T-helper 1 cell (primary cell): ENCODE measurements at places on chromosomes 12 and 14.

DNA sequence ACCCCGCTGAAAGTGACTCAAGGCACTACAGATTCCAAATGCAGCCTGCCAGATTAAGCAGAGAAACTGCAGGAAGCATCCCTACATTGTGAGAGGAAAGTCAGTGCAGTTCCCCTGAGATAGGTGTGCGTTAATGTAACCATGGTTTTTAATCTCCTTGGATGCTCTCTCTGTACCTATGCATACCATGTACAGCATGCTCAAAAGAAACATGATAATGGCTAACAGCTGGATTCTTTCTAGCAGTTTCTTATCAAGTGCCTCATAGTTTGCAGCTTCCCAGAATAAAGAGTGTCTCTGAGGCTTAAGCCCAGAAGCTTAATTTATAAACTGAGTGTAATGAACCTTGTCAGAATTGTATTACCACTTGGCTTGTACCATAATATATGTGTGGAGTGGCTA is 17.1 kb upstream of the MDM1 start:
- no peak for DNase-seq

GRCh38 chr14:67547224-67547780 is 14.2 kb downstream of the PLEKHH1 start:
- no peak for DNase-seq

DNA sequence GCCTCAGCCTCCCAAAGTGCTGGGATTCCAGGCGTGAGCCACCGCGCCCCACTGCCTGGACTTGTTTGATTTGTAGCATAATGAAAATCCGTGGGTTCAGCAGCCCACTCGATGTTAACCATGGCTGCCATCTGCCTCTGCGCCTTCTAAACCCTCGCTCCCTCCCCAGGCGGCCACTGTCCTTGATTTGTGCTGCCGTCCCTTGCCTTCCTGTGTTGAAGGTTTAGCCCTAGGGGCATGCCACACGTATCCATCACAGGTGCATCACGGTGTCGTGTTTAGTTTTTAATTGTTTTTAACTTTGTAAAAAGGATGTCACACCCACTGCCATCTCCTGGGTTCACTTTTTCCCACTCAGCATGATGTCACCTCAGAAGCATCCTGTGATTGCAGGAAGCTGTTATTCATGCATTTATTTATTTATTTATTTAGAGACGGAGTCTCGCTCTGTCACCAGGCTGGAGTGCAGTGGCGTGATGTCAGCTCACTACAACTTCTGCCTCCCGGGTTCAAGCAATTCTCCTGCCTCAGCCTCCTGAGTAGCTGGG is 24.5 kb upstream of the ULK1 start:
- no peak for DNase-seq

DNA sequence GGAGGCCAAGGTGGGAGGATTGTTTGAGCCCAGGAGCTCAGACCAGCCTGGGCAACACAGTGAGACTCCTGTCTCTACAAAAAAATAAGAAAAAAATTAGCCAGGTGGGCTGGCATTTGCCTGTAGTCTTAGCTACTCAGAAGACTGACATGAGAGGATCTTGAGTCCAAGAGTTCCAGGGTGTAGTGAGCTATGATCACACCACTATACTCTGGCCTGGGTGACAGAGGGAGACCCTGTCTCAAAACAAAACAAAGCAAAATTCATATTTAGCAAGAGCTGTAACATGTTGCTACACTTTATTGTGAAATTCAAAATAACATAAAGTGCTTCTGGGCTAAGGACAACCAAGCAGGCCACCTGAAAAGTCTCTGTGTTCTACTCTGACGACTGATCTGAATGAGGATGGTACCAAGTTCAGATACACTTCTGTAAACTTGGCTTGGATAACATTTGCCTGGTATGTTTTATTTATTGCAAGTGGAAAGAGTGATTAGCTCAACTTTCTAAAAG is 11.6 kb upstream of the STRN3 start:
- DNase-seq, result no peak

DNA sequence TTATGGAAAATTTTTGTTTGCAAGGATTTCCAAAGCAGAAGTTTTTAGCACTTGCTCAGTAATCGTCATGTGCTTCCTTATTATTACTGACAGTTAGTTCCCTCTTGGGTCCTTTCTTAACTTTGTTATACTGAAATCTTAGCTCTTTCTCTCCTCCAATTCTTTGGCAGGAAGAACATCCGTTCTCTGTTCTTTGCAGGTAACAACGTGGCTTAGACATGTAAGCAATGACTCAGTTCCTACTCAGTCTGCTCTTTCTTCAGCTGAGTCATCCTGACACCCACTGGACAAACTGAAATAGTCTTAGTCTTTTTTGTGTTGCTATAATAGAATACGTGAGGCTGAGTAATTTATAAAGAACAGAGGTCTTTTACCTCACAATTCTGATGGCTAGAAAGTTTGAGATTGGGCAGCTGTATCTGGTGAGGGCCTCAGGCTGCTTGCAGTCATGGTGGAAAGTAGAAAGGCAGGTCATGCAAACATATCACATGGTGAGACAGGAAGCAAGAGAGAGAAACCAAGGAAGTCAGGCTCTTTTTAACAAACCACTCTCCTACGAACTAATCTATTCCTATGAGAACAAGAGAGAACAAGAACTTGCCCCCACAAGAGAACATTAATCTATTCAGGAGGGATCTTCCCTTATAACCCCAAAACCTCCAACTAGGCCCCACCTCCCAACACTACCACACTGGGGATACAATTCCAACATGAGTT is 49.2 kb downstream of the TESPA1 start:
- no peak for DNase-seq

DNA sequence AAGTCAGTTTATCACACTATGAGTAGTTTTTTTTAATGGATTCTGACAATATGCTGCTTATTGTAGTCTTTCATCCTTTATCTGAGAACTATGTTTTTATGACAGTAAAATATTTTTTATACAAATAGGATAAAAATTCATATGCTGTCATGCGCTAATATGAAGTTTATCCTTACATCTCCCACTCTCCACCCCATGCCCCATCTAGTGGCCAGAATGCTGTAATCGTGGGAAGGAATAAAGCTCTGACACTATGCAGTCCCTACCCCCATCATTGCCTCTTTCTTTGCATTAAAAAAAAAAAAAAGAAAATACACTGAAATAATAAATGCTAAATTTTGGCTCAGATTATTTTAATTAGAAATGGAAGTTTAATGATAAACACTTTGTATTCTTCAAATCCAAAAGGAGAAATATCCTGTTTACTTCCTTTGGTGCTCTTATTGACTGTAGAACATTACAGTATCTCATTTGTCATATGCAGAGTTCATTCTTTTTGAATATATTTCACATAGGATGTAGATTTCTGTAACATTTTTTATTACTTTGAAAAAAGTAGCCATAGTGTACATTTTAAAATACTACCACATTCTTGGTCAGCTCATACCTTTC is 145.9 kb upstream of the SLCO1C1 start:
- no peak for DNase-seq
